ENCODE measurements at places on chromosomes 4 and X.

DNA sequence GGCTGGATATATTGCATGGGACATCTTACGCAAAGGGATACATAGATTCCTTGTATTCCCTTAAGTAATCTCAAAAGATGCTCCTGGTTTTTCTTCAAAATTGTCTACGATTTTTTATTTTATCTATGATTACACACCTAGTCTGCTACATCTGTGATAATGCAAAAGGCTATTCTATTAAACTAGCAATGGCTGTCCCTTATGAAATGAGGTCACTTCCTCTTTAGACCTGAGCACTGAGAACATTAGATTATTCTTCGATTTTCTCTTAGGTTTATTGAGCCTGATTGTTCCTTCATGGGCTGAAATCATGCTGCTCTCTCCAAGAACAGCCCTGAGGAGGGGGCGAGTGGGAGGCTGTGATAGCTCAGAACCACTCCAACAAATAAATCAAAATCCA is 126.8 kb upstream of the ENPP6 start:
- DNase-seq: no peak

DNA sequence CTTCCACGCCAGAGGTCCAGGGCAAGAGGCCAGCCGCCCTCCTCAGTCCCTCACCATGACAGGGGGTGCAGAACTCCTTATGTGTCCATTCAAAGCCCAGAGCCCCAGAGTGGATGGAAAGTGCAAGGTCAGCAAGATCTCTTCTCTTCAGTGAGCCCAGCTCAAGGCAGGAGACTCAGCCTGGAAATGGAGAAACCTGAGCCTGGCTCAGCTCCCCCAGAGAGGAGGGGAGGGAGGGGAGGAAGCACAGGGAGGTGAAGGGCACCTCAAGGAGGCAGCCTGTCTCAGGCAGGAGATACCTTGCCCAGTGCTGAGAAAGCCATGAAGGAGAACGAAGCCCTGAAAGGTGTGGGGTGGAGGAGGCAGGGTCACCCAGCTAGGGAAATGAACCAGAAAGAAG is 121.8 kb upstream of the PJA1 start:
- DNase-seq: no peak

DNA sequence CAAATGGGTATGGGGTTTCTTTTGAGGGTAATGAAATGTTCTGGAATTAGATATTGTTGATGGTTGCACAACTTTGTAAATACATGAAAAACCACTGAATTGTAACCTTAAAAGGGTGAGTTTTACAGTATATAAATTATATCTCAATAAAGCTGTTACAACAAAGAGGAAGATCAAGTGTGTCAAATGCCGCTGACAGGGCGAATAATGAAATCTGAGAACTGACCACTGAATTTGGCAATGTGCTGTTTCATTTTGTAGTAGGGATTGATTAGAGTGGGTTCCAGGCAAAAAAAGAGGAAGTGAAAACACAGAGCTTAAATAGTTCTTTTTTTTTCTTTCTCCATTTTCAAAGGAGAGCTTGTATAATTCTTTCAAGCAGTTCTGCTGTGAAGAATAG is 161.1 kb upstream of the NAP1L5 start:
- no peak for DNase-seq

- DNase-seq: no peak
Measured at GRCh38 chrX:43809463-43809862, 72.8 kb downstream of the MAOB start.

DNA sequence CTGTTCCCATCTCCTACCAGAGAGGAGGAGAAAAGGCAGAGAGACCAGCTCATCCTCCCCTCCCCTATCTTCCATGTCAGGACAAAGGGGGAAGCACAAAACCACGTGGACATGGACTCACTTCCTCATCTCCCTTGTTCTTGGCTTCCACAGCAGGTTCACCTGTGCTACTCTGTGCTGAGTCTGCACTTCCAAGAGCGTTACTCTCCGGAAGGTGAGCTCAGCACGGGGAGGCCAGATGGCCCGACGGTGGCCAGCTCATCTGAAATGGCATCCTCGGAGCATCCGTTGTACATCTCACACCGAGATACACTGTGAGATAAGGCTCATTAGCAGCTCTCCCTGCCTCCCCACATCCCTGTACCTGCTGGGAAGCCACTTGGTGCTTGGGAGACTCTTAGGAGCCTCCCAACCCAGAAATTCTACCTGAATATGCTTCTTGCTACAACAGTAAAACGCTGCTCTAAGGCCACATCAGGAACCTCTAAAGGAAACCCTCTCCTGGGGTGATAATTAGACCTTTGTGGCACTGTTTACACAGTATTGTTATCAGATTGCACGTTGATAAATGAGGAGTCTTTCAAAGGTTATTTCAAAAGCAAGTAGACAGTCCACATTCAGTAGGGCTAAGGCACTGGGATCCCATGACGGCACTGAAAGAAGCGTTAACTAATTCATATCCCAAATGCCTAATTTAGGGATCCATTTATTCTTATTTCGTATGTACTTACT is 19.4 kb downstream of the LGI2 start:
- DNase-seq: no peak

- DNase-seq: no peak
Measured at GRCh38 chr4:101039367-101039766, 308.0 kb downstream of the PPP3CA start.

DNA sequence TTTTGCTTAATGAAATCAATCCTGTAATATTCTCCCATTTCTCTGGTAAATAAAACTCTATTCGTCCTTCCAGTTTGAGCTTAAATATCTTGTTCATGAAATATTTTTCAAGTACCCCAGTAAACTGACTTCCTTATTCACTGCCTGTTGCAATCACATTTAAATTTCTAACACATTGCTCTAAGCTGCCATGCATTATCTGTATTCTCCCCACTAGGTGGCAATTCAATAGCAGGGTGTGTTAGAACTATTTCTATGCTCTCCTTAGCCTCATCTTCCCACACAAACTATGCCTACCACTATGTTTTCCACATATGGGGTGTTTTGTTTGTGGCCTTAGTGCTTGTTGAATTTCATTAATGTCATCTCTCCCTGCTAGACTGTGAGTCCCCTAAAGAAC is 377.1 kb upstream of the HS3ST1 start:
- DNase-seq: no peak

GRCh38 chr4:7651461-7651921 is 216.8 kb upstream of the PSAPL1 start:
- no peak for DNase-seq

DNA sequence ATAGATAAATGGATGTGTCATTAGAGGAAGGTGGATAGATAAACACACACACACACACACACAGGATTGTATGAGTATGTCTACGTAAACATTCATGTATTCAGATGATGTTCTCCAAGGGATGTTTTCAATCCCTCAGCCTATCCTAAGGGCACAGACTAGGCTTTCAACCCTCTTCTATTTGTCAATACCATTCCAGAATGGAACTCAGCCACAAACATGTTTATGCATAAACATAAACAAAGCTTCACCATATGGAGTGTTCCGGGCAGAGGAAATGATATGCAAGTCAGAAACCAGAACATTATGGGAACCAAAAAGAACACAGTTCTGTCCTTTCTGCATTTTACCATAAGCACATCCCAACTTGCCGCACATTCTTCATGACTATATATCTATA is 25.0 kb downstream of the CRMP1 start:
- no peak for DNase-seq

- no peak for DNase-seq
Measured at GRCh38 chr4:113243312-113243711, 193.9 kb downstream of the ANK2 start.

GRCh38 chrX:38570396-38570795 is 9.1 kb downstream of the TSPAN7 start:
- no peak for DNase-seq

- DNase-seq: no peak
Measured at GRCh38 chr4:52836678-52837077, 25.4 kb upstream of the RASL11B start.

GRCh38 chr4:169927280-169927679 is 98.9 kb downstream of the MFAP3L start:
- no peak for DNase-seq

- no peak for DNase-seq
Measured at GRCh38 chrX:10280071-10280470, 123.3 kb downstream of the CLCN4 start.

DNA sequence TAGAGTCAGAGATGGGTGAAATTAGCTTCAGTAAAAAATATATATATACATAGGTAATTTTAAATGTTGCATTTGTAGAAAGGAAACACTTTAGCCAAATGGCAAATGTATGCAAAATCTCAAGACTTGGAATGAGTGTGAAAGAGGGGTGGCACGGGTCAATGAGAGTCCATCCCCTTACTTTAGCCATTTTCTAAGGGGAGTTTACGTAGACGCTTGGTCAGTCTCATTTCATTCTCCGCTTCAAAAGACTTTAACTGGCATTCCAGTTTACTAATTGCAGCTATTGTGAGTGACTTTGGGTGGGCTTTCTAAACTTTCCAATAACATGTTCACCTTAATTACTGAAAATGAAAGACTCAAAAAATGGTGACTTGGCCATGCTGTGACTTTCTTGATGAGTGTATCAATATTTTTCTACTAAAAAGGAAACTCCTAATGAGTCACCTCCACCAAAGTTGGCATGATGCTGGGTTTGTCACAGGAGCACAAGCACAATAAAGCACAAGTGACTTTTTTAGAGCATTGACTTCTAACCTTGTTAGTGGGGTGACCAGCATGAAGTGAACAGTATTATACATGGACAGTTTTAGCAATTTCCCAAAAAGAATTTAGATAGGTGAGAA is 356.0 kb upstream of the RASGEF1B start:
- DNase-seq: no peak

DNA sequence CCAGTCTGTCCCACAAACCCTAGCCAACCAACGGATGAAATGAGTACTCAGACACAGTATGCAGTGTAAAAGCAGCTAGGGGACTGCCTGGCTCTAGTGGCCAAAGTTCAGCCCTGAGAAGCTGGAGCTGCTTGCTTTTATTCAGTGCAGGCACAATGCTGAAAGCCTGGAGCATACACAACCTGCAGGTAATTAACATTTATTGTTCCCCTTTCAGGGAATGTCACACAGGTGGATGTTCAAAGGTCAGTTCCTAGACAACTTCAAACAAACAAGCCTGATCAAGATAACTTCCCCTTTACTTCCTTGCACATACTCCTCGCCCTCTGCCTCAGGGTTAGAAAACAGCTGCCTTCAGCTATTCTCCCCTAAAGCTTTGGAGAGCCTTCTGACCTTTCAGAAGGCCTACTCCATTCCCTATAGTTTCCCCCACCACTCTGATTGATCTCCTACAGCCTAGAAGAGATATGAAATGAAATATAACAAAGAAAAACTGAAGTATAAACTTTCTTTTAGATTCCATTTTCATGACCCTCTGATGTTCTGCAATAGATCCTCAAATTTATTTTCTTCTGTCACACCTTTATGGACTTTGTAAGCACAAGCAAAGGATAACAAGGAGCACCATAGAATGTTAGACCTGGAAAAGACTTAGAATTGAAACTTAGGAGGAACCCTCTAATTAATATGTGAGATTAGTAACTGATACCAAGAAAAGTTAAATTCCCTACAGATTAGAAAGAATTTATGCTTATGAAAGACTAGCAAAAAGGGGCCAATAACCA is 6.8 kb upstream of the DCAF8L1 start:
- no peak for DNase-seq

DNA sequence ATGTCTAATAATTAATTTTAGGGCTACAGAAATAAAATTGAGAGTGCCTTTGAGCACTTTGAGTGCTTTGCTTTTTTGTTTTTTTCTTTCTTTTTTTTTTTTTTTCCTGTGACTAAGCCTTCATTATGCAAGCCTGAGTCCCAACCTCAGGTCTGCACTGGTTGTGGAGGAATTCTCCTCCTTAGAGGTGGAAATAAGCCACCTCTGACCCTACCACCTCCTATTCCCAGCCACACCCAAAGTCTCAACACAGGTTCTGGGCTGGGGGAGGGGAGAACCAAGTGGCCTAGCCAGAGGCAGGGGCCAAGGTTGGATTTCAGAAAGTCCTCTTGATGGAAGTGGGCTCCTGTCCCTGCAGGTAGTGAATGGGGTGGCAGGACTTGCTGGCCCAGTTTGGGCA is 180.2 kb downstream of the ARAP2 start:
- DNase-seq: no peak

DNA sequence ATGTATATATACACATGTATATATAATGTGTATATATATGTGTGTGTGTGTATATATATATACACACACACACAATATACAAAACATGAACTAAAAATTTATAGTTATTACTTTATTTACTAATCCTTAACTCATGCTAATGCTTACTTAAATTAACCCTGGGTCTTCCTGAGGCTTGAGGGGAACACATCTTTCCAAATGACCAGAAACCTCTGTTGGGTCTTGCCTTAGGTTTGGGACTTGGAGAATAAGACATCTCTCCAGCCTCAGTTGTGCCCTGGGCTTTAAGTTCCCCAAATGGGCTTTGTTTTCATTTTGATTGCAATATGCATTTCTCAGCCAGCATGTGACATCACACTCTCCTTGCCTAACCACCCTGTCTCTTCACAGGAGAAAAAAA is 7.7 kb downstream of the GEMIN8 start:
- DNase-seq: no peak

DNA sequence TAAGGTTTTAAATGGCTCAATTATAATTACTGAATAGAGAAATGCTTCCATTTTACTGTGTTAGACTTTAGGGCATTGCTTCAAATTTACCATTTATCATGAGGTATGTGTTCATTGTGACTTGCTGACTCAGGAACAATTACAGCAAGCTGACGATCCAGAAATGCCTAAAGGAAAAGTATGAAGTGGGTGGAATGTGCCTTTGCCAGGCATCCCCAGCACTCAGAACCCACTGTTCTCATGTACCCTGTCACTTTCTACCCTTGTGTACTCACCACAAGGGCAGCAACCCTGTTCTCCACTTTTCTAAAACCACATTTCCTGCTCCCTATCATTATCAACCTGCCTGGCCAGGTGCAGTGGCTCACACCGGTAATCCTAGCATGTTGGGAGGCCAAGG is 41.5 kb downstream of the QRFPR start:
- no peak for DNase-seq

- DNase-seq: peak; percentile 26
Measured at GRCh38 chr4:948101-948935, 16.1 kb downstream of the TMEM175 start.

GRCh38 chrX:1389181-1389992 is 2.5 kb downstream of the SLC25A6 start:
- peak; percentile 26 for DNase-seq

DNA sequence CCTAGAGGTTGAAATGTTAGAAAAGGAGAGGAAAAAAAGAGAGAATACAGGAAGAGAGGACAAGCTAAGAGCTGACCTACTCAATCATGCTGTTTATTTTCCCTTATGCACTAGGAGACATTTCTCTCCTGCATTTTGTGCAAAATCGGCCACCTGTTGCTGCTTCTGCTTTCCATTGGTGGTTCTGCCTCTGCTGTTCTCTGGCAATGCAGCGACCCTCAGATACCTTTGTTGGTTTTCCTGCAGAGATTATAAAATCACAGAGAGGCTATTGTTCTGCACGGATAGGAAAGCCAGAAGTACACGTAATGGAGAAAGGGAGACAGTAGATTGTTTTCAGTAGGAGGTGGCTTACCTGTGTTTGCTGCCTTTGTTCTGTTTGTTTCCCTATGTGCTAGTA is 108.9 kb downstream of the UNC5C start:
- no peak for DNase-seq

All from activated CD4-positive, CD25-positive, alpha-beta regulatory T cell treated with anti-CD3 and anti-CD28 coated beads, Interleukin-2, amount 50 U/mL, for 72 hours (primary cell).